ENCODE measurements at places on chromosomes 6 and 20. TPM values are rescaled to one million over a fixed set of nuclear protein-coding genes. Genes with fewer than 3 reads are reported as not detected.

TMEM244 gene
- not detected for total RNA-seq

- peaks cover 8% of the 10 kb centered on the region for H3K4me1 ChIP-seq
- DNase-seq: no peak
- no peaks in the 10 kb centered on the region for H3K27me3 ChIP-seq
- no peaks in the 10 kb centered on the region for H3K36me3 ChIP-seq
Measured at GRCh38 chr20:20489054-20489453, 121.2 kb downstream of the INSM1 start.

IL20RA gene
- total RNA-seq: 9.0 TPM

OXT gene
- not detected for total RNA-seq

DNA sequence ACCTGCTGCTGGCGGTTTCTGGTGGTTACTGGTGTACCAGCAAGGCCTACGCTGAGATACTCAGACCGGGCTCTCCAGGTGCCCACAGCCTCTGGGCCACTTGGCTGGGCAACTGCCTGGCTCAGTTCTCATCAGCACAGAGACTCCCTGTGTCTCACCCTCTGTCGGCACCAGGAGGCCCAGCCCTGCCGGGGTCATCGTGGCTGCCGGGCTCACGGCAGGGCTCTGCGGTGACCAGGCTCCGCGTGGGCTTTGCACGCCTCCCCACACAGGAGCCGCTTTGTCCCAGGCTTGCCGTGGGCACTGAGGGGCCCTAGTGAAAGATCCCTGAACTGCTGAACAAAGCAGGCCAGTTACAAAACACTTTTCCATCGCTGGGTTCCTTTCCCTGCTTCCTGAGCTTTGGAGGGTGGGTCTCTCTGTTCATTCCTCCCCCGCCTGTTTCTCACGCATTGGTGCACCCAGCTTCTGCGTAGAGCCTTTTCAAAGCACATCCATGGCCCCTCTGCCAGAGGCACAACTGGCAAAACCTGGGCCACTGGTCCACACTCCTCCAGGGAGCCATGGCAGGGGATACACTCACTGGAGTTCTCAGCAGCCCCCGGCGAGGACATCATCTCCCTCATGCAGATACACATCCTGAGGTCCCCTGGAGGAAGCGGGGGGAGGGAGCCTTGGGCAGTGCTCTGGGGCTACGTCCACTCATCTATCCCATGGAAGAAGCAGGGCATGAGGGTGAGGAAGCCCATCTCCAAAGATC, 117.0 kb downstream of the NFATC2 start:
- no peak overlapping the region for H3K4me3 ChIP-seq
- no peak for DNase-seq
- no peaks in the 10 kb centered on the region for H3K27me3 ChIP-seq
- H3K4me1 ChIP-seq: no peaks in the 10 kb centered on the region
- no peak overlapping the region for H3K27ac ChIP-seq

DNA sequence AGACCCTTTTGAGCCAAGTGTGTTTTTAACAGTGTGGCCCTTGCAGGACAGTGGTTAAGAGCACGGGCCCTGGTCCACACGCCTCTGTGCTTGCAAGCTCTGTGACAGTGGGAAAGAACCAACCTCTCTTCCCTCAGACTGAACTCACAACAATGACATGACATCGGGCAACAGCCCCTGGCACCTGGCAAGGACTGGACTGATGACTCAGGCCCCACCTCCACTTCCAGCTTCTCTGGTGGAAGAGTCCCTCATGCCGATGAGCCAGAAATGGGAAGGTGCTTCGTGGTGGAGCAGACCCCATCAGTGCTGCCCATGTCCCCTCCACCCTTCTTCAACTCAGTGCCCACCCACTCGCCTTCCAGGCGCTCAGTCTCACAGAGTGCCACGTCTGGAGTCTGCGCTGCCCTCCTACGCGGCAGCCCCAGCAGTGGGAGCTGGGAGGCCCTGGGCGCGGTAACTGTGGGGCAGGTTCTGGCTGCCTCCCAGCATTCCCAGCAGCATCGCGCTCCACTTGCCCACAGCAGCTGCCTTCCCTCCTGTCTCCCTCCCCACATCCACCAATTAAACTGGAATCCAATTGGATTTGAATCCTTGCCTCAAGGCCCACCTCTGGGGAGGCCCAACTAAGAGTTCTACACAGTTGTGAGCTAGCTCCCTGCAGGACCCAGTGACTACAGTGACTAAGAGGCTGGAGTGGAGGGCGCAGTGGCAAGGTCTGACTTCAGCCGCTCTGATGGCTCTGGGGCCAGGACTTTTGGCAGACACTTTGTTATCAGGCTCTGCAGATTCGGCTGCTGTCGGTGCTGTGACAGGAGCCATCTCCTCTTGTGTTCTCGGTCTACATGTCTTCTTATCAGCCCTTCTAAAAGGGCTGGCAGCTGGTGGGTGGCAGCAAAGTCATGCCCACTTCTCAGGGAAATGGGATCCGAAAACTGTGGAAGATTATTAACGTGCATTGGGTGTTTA, 156.8 kb upstream of the MLN start:
- no peak overlapping the region for H3K27ac ChIP-seq
- H3K36me3 ChIP-seq: no peaks in the 10 kb centered on the region
- H3K27me3 ChIP-seq: no peaks in the 10 kb centered on the region
- no peaks in the 10 kb centered on the region for H3K4me1 ChIP-seq
- no peak for DNase-seq

GRCh38 chr6:34476447-34476846, 10.6 kb downstream of the PACSIN1 start:
- no peaks in the 10 kb centered on the region for H3K36me3 ChIP-seq
- H3K27me3 ChIP-seq: no peaks in the 10 kb centered on the region
- no peaks in the 10 kb centered on the region for H3K4me1 ChIP-seq
- DNase-seq: no peak

Data from pancreas (tissue), 10 donors.